ENCODE measurements at places on chromosomes 5 and 9.

GRCh38 chr9:134516464-134516863 lies 125.1 kb upstream of the COL5A1 start:
- no peak for DNase-seq

DNA sequence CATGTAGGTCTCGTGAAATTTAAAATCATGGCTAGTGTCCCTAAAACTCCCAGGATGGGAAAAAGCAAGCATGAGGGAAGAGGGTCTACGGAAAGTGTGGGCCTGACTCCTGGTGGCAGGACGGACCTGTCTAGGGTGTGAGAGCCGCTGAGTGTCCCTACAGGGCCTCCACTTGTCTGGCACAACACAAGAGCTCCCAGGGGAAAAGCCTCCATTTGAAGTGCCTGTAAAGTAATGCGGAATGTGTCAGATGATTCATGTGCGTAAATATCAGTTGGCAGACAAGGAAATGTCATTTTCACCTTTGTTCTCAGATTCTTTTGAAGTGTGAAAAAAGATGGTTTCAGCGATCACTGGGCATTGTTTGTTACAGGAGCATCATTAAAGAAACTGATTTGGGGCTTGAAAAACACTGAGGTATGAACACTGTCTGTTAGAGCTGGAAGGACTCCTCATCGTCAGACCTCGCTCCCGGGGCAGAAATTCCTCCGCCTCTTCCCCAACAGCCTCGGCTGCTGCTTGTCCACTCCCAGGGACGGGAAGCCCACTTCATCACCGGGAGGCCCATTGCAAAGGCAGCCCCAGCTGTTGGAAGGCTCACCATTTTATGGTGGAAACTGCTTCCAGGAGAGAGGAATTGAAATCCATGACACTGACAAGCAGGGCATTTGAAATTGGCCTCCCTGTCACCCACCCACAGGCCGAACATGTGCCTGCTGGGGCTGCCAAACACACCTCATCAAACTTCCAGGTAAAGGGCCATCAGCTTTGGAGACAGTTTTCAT lies 240.8 kb downstream of the FSTL4 start:
- no peak for DNase-seq

- no peak for DNase-seq
Measured at GRCh38 chr5:109907731-109908130, 218.0 kb downstream of the MAN2A1 start.

DNA sequence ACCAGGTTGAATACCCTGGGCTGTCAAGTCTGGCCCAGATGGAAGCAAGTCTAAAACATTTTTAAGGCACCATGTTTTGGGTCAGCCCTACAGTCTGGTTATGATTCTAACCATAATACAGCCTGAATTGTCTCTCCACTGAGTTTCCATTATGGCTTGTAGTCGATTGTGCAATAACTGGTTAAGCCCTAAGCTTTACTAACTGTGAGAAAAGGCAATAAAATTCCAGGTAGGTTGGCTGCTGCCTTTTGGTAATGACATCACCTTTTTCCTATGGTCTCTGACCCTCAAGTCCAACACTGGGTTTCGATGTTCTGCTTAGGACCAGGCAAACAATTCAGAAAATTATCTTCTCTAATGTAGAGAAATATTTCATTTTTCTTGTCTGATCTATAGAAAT lies 243.3 kb downstream of the ACTL7B start:
- DNase-seq = no peak

- no peak for DNase-seq
Measured at GRCh38 chr5:134539732-134540131, 14.3 kb downstream of the JADE2 start.

- no peak for DNase-seq
Measured at GRCh38 chr5:74309050-74309449, 331.5 kb downstream of the ENC1 start.

DNA sequence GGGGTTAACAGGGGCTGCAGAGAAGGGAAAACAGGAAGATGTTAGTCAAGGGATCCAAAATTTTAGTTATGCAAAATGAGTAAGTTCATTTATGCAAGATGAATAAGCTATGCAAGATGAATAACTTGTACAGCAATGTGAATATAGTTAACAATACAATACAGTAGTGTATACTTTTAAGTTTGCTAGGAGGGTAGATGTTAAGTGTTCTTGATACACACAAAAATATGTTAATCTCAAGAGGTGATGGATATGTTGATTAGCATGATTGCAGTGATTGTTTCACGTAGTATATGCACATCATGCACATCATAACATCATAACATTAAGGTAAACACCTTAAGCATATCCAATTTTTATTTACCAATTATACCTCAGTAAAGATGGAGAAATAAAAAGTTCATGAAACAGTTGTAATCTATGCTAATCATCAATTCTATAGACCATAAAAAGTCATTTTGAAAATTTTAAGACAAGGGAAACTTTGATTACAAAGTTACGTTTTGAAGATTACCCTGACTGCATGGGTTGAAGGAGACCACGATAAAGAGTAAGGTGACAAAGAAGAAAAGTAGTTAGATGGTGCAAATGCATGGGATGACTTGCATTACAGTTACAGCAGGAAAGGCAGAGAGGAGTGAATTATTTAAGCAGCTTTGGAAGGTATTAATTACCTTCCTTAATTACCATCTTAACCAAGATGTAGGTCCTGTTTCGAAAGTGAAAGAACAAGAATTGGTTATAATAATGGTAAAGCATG lies 31.4 kb downstream of the FAM174A start:
- DNase-seq = no peak

DNA sequence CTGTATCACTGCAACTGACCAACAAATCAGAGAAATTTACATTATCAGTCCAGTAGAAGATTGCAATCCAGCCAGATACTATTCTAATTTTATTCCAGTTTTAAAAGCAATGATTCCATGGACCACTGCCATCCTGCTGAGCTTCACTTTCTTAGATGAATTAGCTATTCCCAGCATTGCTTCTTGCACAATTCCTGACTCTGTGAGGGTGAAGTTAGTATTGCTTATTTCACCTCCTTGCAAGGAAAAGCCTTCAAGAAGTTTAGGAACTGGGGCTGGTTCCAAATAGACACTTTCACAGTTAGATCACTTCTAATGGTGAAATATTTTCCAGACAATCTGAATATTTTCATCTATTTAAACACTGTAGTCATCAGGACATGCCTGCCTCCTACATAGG lies 338.6 kb upstream of the TNC start:
- DNase-seq = no peak

- no peak for DNase-seq
Measured at GRCh38 chr5:89147031-89147430, 264.0 kb upstream of the MEF2C start.

DNA sequence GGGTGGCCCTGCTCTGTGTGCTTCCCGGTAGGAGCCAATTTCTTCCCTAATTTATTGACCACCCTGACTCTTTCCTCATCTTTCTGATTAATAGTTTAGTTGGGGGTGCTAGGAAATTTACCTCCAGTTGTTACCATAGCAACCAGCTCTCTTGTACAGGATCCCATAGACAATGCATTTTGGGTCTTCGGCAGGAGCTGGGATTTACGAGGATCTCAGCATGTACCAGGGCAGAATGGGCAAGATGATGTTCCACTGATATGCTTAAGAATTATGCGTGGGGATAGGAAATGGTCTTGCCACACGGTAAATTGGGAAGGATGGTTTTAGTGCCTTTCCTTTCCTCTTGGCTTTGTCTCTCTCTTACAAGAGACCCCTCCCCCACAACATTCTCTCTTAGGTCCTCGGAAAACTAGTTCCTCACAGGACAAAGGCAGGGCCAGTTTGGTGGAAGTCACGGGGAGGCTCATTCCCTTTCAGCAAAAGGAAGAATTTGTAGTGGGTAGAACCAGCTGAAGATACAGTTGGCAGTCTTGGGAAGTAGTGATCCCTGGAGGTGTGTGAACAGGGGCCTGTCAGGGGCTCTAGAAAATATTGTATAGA lies 133.4 kb upstream of the SHB start:
- DNase-seq = no peak

GRCh38 chr5:7425830-7426229 lies 29.9 kb downstream of the ADCY2 start:
- DNase-seq = no peak

DNA sequence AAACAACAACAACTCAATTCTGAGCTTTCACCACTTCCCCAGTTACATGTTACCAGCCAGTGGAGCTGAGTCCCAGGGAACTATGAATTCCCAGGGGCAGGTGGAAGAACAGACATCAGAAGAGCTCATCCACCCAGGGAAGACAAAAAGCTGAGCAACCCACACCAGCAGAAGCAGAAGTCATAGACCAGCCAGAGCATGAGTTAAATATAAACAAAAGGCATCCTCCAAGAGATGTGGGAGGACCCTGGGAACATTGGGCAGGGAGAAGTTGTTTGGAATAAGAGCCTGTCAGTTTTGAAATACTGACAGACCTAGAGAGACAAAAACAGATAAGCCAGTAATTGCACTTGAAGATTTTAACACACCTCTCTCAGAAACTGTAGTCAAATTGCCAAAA lies 102.3 kb upstream of the LMX1B start:
- no peak for DNase-seq

GRCh38 chr5:96807075-96807654 lies 580 bp downstream of the ERAP1 start:
- DNase-seq = no peak

- no peak for DNase-seq
Measured at GRCh38 chr5:88967633-88968585, 84.9 kb upstream of the MEF2C start.

- DNase-seq = no peak
Measured at GRCh38 chr5:146283344-146283761, 55.3 kb upstream of the POU4F3 start.

GRCh38 chr5:109671136-109671535 lies 18.6 kb upstream of the MAN2A1 start:
- no peak for DNase-seq

GRCh38 chr9:77751341-77752091 lies 103.4 kb upstream of the GNA14 start:
- peak; percentile 22 for DNase-seq

- peak; percentile 26 for DNase-seq
Measured at GRCh38 chr5:133245191-133246052, 193.6 kb downstream of the HSPA4 start.

- DNase-seq = no peak
Measured at GRCh38 chr9:71941060-71941568, 29.7 kb downstream of the C9orf85 start.

- no peak for DNase-seq
Measured at GRCh38 chr9:120861935-120862334, 15.1 kb downstream of the PHF19 start.

GRCh38 chr5:148931453-148932057 lies 105.1 kb downstream of the ADRB2 start:
- DNase-seq = no peak

DNA sequence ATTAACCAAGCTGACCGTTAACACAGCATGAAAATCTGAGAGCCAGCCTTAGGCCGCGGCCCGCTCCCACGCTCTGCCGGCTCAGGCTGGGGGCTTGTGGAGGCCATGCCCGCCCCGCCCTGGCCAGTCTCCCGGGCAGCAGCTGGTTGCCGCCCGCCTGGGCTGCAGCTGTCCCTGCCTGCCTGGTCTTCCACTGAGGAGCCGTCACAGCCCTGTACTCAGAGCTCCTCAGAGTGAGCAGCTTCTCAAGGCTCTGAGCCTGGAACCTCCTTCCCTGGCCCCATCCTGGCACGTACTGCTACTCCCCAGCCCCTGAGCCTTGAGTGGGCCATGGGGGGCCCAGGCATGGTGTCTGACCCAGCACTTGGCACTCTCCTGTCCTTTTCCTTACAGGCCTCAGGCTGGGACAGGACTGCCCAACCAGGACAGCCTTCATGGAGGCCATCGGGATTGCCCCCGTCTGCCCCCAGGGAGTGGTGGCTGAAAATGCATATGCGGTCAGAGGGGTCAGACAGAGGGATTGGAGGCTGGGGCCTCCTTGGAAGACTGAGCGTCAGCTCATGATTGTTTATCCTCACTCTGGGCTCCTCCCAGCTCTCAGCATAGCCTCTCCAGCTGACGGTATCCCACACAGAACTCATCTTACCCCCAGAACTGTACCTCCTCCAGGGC lies 11.9 kb downstream of the FGFR4 start:
- DNase-seq = no peak

- DNase-seq = no peak
Measured at GRCh38 chr5:86878250-86878649, 260.5 kb downstream of the COX7C start.

DNA sequence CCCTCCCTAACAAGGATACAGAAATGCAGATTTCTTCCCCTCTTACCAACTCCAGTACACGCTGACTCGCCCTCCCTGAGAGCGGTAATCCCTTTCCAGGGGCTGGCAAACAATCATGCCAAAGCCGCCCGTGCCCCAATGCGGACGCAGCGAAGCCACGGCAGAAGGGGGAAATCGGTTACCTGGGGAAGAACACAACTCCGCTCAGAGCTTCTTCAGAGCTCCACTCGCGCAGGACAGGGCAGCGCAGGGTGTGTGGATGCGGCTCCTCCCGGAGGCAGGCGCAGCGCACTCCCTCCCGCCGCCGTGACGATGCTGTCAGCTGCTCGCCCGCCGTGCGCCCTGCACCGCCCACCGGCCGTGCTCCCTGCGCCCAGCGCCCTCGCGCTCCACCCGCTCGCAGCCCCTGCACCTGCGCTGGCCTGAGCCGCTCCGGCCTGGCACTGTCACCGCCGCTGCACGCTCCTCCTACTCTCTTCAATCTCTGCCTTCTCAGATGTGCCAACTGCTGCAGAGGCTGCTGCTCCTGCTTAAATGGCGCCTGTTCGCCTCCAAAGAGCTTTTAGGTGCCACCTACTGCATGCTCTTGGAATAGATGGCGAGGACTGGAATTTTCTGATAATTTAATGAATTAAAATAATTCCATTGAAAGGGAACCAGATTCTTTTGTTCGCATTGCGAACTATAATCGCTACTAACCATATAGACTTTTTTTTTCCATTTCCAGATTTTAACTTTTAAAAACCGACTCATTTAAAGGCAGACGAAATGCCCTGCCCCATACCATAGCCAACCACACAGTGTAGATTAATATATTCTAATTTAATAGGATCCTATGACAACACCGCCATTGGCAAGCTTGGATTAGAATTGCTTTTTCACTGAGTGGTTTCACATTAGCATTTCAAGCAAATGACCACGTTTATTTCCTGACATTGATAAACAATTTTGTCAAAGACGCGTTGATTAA lies at the start of gene DIRAS2:
DIRAS2 (minus strand) TSS at position 255 of the 970 bp plus-strand sequence. CDS start 28,997 bp downstream, outside the sequence.
- DNase-seq = peak; percentile 6

DNA sequence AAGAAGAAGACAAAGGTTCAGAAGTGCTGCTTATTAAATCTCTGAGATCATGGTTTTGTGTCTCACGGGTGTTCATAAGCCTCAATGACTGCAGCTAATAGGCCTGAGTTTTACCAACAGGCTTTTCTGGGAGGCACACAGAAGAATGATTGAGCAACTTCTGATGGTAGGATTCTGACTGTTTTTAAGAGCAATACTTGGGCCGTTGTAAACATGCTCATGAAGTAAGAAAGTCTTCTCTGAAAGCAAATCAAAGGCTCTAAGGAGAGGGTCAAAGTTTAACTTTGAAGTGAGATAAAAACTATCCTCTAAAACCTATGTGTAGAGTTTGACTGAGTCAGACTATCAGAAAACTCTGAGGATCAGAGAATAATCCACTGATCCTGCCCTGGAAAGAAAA lies 390.9 kb upstream of the DAB2 start:
- DNase-seq = no peak

Measured in stimulated activated CD4-positive, alpha-beta T cell treated with anti-CD3 and anti-CD28 coated beads, Interleukin-2, amount 100 ng/mL, for 48 hours (primary cell).